ENCODE measurements at places on chromosomes 3 and 15.

GRCh38 chr15:62903437-62903836, 139.1 kb upstream of the TPM1 start:
- DNase-seq = no peak

DNA sequence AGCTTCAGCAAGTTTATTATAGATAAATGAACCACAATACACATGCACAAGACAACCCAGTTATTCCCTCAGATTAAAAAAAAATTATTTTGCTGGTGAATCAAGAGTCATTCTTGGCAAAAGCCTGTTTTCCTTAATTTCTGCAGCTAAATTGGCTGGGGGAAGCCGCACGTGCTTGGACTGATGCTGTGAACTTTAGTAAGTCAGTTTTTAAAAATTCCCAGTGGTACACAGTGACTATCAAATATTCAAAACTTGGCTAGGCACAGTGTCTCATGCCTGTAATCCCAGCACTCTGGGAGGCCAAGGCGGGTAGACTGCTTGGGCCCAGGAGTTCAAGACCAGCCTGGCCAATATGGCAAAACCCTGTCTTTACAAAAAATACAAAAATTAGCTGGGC, 23.9 kb downstream of the EHD4 start:
- DNase-seq = no peak

DNA sequence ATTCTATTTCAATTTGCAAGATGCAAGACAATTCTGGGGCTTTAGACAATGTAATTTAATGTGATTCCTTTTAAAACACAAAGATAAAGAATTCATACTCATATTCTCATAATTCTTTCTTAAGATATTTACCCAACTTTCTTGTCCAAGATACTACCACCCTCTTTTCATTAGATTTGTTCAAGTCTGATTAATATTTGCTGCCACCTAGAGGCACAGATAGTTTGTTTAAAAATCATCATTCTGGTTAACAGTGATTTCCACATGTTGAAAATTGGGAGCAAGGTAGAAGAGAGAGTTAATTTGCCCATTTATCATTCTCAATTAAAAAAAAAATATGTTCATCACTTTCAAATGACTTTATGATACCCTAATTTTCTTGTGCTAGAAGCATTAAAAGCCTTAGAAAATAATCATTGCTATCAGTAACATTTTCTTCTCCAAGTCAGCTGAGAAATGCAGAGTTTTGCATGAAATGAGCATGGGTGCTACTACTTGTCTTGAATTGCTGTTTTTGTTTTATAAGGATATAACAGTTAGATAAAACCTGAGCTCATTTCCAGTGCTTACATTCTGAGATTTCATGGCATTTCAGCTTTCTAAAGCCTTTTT, 11.6 kb downstream of the TAMM41 start:
- DNase-seq = no peak

DNA sequence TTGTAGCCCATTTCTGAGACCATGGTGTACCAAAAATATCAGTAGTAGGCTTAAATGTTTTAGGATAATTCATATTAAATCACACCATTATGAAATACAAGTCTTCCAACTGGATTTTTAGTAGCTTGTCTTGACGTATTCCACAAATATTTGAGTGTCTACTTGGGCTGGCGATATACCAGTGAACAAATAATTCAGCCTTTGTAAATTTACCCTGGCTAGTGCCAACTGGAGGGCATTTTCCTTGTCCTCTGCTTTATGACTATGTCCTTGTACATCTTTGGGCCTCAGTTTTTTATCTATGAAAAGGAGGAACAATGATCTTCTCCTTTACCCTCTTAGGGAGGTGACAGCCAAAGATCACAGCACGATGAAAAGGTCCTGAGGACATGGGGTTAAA, 114.8 kb downstream of the FRMD4B start:
- DNase-seq = no peak

DNA sequence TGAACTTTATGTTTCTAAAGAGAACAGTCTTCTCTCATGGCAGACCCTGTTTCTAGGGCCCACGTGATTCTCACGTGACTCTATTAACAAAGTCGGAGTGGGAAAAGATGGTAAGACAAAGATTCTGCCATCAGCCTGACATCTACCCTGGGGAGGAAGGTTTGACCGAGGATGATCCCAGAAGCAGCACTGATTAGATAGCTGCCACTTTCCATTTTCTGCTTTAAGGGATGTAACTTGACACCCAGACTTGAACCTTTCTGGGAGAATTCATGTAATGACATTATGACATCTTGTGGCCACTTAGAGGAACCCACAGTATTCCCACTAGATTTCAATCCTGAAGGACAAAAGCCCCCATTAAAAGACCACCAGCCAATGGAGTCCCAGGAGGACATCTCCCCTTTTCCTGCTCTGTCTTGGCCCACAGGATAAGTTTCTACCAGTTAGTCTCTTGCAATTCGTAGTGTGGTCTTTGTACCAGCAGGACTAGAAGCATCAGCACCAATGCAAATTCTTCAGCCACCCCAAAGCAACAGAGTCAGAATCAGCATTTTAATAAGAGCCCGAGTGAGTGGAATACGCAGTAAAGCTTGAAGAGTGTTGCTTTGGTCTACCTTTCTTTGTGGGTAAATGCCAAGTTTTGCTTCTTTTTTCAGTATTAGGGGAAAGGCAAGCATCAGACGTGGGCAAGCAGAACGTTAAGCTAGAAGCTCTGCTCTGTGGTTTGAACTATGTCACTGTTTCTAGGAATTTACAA, 480.5 kb upstream of the PROK2 start:
- DNase-seq = no peak

GRCh38 chr3:20537234-20537633, 351.2 kb upstream of the SGO1 start:
- no peak for DNase-seq

DNA sequence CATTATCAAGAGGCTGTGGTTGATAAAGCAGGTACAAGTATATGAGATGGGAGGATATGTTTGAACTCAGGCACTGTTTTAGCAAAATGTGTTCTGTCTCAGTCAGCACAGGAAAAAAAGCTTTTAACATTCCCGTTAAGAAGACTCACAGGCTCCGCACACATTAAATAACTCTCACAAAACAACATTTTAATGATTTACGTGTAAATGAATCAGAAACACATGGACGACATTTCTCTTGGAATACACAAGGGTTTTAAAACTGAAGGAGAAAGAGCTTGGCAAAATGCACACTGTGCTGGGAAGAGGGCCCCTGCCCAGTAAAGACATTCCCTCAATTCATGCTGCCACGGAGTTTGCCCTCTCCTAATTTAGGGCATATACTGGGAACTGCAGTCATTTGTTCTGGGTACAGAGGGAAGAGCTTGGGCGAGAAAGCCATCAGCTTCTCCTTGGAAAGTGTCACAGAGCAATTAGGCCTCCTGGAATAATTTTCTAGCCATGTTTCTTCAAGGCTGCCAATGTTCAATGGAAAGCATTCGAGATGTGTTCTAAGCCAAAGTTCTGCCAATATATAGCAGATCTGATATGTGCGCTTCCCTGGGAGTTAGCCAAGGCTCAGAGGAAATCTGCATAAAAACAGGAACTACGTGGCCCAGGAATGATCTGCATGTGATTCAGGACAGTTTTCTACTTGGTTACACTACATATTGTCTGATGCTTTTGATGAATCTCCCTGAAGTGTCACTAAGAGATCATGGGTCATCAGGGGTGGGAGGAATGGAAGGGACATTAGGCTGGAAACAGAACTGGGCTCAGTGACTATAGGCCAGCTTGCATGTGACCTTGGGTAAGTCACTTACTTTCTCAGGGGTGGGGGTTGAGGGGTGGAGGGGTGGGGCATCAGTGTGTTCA, 2.2 kb upstream of the MASP1 start:
- DNase-seq = no peak

DNA sequence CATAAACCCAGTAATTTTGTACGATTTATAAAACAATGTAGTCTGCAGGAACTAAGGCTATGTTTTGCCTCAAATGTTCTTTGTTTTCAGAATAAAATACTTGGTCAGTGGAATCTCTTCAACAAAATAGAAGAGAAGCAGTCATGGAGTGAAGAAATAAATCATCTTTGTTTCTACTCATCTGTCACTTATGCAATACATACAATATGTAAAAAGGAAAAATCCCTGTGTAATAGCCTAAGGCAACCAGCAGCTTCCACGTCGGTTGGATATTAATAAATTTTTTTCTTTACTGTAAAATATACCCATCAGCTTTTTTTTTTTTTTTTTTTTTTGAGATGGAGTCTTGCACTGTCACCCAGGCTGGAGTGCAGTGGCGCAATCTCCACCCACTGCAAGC, 5.2 kb upstream of the WDR5B start:
- DNase-seq = no peak

DNA sequence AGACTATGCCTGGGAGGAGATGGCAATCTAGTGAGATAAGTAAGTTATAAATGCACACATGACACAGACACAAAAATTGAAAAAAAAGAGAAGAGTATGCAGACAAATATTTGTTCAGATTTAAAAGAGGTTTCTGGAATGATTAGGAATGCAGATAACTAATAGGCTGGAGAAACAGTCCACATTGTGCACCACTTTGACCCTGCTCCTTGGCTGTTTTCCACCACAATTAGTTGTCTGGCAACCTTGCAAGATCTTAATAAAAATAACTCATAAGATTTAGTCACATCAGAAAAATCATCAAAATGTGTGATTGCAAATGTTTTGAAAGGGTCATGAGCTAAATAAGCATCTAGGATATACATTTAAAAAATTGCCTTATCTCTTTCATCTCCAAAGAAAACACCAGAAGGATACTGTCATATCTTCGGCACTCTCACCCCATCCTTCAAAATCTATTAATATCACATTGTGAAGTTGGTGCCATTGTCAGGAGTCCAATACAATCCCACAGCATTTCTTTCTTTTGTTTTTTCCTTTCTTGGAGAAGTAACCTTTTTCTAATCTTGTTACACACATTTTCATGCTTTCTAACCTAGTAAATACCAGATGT, 153.7 kb upstream of the KCNMB2 start:
- no peak for DNase-seq

- no peak for DNase-seq
Measured at GRCh38 chr3:138465925-138466324, 31.5 kb downstream of the ESYT3 start.

- no peak for DNase-seq
Measured at GRCh38 chr3:141227752-141228151, 3.9 kb upstream of the PXYLP1 start.

DNA sequence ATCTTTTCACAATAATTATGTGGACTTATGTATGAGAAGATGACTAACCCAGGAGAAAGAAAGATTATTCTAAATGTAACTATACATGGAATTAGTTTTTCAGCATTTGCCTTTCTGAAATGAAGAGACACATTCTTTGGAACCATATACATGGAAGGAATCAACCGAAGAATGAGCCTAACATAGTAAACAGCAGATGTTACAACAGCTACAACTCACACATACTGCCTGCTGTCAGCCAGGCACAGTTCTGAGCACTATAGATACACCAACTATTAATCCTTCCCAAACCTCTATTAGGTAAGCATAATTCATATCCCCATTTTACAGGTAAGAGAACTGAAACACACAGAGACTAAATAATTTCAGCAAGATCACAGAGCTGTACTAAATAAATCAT, 840.0 kb downstream of the ROBO1 start:
- DNase-seq = no peak

DNA sequence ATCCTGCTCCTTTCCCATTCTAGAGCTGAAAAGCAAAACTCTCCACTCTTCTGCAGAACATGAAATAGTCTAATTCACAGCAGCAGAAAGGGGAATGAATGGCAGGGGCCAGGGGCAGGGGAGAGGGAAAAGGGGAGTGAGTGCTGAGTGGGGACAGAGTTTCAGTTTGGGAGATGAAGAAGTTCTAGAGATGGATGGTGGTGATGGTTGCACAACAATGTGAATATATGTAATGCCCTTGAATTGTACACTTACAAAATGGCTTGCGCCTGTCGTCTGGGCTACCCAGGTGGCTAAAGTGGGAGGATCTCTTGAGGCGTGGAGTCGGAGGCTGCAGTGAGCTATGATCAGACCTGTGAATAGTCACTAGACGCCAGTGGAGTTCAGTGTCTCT, 78.5 kb upstream of the MEF2A start:
- no peak for DNase-seq

GRCh38 chr15:46892621-46893160, 824.6 kb upstream of the SEMA6D start:
- no peak for DNase-seq

- DNase-seq = no peak
Measured at GRCh38 chr3:122253581-122253980, 70.1 kb downstream of the CASR start.

- DNase-seq = no peak
Measured at GRCh38 chr3:195467641-195468390, 25.0 kb upstream of the ACAP2 start.

Measured in stimulated activated CD4-positive, alpha-beta T cell treated with anti-CD3 and anti-CD28 coated beads, Interleukin-15, amount 100 ng/mL, for 1 hour (primary cell).